ENCODE measurements at places on chromosomes 6 and 20.

- DNase-seq = no peak
These were observed 3.3 kb upstream of the HDDC2 start for GRCh38 chr6:125304970-125305660.

DNA sequence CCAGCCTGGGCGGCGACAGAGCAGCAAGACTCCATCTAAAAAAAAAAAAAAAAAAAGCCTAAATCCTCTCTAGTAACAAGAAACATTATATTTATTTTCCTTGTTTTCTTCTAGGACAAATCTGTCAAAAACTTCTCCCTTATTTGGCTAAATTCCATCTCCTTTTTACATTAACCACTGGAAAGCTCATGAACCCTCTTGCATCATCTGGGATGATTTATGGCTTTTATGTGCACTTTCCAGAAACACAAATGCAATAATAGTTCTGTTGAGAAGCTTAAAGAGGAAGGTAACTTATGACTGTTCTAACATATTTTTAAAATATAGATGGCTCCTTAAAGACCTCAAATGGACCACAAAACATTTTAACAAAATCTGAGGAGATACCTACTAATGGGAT is 526.1 kb upstream of the SPTLC3 start:
- no peak for DNase-seq

DNA sequence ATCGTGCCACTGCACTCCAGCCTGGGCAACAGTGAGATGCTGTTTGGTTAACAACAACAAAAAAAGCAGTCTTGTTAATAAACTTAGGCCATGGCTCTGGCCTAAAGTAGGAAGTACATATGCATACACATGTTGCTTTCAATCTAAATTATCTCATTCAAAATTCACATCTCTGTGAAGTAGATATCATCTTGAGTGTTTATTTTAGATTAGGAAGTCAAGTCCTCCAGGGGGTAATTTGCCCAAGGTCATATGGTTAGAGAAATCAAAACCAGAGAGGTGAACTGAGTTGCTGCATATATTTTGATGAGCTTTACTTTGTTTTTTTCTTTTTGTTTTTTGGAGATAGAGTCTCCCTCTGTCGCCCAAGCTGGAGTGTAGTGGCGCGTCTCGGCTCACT is 52.8 kb downstream of the B4GALT5 start:
- DNase-seq = peak; percentile 44

DNA sequence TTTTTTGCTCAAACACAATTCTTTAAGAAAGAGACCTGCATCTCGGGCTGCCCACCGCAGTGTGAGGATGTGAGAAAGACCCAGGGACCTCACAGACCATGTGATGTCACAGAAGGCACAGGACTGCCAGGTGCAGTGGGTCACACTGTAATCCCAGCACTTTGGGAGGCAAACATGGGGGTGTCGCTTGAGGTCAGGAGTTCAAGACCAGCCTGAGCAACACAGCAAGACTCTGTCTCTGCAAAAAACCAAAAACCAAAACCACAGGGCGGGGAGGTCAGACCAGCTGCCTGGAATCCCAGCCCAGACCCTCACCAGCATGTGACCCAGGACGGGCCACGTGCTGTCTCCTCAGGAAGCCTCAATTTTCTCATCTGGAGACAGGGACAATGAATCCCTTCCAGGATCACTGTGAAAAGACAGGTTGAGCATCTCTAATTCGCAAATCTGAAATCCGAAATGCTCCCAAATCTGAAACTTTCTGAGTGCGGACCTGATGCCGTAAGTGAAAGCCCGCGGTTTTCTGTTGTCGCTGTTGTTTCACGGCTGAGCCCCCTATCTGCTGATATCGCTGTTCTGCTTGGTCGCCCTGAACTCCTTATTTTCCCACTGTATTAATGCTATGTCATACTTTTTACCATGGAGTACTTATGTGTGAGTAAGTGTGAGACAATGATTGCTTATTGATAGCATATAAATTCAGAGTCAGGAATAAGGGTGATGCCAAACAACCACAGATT is 159.5 kb upstream of the PTPN1 start:
- no peak for DNase-seq

- peak; percentile 99 for DNase-seq
These were observed 72.7 kb downstream of the TRAM2 start for GRCh38 chr6:52503851-52504781.

- no peak for DNase-seq
These were observed 21.6 kb downstream of the GPR6 start for GRCh38 chr6:109999740-110000139.

GRCh38 chr20:59402681-59403080 is 102.3 kb downstream of the EDN3 start:
- DNase-seq = peak; percentile 41

DNA sequence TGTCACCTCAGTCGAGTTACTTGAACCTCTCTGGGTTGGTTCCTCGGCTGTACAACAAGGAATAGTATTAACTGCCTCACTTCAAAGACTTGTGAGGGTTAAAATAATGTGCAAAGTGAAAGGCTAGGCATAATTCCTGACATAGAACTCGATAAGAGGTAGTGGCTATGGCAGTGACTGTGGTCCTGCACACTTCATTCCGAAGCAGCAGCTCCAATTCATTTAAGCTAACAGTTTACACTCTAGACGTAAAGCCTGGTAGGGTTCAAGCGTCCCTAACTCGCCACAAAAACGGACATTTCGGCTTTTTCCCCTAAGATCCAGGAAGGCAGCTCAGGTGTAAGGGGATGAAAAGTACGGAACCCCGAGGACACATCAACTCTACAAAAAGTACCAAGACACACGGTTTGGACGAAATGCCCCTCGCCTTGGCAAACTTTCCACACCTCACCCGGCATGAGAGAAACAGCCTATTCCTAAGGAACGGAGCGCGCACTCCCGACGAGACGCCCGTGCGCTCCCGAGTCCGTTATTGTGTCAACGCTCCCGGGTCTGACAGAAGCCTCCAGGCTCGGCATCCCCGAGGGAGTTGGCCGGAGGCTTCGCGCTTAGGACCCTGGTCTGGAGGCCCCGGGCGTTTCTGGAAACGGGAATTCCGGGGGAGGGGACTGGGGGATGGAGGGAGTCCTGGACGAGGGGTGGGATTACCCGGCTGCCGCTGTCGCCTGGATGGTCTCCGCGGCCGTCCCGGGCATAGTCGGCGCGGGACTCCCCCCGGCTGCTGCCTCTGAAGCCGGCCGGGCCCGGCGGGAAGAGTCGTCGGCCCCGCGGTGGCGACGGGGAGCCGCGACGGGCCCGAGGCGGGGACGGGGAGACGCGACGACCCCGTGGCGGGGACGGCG is 937 bp downstream of the ZNF318 start:
- DNase-seq = peak; percentile 31

DNA sequence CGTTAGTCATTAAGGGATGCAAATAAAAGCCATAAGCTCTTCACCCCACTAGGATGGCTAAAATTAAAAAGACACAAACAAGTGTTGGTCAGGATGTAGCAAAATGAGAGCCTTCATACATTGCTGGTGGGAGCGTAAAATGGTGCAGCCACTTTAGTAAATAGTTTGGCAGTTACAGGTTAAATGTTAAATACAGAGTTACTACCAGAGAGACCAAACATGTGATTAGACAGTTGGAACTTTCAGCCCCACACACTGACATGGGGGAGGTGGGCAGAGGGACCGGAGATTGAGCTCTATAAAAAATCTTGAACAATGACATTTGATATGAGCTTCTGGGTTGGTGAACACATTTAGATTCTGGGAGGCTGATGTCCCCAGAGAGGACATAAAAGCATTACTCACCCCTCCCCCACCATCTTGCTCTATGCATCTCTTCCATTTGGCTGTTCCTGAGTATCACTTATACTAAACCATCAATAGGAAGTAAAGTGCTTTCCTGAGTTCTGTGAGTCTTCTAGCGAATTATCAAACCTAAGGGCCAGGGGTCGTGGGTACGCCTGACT is 20.4 kb upstream of the ZNF318 start:
- no peak for DNase-seq

- DNase-seq = no peak
These were observed 419.9 kb downstream of the BTBD3 start for GRCh38 chr20:12337601-12338000.

GRCh38 chr6:41599852-41600445 is 38.3 kb upstream of the MDFI start:
- DNase-seq = no peak

DNA sequence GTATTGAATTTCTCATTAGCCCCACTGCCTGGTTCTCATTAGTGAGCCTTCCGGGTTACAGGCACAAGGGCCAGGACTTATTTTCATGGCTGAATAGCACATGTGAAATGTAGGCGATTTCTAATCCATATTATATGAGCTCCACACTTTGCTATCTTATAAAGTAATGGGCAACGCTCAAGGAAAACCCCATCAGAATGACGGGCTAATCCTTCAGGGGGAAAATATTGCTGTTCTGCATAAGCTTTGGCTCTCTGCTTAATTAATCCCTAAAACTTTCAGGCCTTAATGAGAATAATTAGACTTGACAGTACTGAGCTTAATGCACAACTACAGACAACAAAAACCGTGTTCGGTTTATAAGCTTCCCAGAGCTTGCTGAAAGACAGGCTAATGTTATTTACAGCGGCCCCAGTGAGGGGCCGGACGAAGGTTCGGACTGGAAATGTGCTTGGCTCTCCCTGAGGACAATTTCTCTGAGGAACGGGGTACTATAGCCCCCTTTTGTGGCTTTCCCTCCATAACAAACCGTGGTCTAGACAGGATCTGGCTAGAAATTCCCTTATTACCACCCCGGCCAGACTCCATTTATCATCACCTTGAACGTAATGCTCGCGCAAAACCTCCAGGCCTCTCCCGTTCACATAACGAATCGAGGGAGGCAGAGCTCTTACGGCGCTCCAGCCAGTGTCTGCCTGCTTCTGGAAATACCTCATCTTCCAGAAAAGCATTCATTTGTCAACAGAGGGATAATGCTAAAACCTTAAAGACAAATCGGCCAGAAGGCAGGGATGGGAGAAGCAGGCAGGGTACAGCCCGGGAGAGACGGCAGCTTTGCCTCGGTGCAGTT is 164.5 kb downstream of the CD83 start:
- no peak for DNase-seq

DNA sequence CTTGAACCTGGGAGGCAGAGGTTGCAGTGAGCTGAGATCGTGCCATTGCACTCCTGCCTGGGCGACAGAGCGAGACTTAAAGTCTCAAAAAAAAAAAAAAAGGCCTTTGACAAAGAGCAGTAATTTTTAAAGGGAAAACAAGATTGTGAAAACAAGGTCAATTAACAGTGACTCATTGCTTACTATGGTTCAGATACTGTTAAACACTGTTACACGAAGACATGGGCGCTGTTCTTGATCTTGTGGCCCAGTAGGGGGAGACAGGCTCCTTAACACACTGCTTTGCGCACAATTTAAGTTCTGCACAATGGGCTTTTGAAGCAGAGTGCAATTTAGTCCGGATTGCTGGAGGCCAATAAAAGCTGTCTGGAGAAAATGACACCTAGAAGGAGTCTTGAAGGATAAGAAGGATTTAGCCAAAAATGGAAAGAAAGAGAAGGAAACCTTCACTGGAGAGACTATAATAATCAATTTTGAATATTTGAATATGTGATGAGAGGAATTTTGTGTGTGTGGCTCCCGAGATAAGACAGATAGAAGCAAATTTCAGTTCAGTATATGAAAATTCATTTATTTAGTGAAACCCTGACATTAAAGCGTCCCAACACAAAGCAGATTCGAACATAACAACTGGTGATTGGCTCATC is 6.0 kb upstream of the LATS1 start:
- no peak for DNase-seq

DNA sequence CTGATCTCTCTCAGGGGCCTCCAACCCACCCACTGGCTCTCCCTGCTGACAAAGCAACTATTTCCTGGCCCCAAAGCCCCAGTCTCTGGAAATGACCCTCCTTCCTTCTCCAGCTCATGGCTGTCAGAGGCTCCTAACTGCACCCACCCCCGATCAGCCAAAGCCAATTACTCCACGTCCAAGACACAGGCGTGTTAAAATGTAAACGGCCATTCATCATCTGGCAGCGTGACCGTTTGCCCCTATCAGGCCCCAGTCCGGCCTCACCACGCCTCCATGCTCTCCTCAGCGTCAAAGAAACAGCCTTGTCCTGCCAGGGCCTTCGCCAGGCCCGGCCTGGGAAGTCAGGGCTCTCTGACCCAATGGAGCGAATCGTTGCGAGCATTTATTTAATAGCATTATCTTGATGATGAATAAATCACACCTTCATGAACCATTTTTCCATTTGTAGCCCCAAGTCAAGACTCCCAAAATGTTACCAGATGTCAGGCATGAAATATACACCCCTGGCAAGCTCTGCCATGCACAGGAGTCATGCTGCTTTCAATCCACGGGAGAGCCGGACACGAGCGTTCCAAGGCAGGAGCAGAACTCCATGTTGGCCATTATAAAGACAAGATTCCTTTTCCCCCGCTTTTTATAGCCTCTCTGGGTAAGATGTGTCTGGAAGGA is 17.7 kb downstream of the RIPOR3 start:
- no peak for DNase-seq

- no peak for DNase-seq
These were observed 10.6 kb upstream of the CST7 start for GRCh38 chr20:24938498-24938897.

- DNase-seq = peak; percentile 59
These were observed 21.9 kb upstream of the CHMP4B start for GRCh38 chr20:33789109-33789857.

DNA sequence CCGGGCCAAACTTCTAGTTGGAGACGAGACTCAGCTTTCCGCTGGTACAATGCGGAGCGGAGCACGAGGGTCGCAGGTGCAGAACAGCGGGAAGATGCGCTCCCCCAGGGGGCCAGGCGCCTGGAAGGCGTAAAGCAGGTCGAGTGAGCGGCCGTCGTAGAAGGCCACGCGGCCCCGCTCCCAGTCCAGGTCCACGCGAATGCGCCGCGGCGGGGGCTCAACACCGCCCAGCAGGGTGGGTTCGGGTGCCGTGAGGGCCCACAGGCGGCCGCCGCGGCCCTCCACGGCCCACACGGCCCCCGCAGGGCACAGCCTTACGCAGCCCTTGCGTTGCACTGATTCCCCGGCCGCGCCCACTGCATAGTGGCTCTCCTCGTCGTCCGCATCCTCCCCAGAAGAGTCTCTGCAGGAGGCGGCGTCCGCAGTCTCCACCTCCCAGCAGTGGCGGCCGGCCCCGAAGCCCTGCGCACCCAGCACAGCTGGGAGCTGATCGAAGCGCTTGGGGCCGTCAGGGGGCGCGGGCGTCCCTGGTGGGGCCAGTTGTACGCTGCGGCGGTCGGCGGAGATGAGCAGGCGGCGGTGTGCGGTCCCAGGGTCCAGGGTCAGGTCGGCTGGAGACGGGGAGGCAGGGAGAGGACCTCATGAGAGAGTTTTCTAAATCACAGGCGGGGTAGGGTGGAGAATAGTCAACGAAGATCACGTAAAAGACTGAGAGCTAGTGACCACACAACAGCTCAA is 4.3 kb downstream of the PPP1R11 start:
- no peak for DNase-seq

Measured in DMS79 treated with DMSO at 0.1 percent for 48 hours (cell line).